Mesothelial cell of epicardium (in vitro differentiated cells): ENCODE measurements at places on chromosomes 1 and 21.

DNA sequence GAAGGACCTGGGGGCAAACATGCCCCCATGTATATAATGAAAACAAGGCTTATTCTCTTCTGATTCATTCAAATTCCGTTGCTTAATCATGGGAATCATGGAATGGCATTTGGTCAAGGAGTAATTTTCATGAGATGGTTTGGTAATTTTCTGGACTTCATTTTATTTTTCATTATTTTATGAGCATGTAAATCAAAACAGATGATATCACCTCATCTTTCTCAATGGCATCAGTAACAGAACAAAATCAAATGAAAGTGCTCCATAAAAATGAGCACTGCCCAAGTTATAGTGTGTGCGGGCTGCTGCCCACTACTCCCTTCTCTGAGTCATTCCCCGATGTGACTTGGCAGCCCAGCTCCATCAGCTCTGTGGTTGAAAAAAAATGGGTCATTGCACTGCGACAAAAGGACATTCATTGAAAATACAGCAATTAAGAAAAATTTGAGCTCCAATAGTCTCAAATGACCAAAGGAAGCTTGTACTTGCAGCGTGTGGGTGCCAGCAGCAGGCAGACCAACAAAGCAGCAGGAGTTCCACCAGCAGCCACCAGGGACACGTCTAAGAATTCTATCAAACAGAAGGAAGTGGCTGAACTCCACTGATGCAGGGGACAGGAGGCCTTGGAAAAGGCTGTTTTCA lies 84.3 kb upstream of the VAV3 start:
- no peak for DNase-seq

GRCh38 chr1:230750576-230750975 lies 3.4 kb downstream of the CAPN9 start:
- no peak for DNase-seq

- no peak for DNase-seq
Observed at GRCh38 chr1:212982430-212983152, 32.2 kb downstream of the VASH2 start.

- no peak for DNase-seq
Observed at GRCh38 chr1:29172415-29172939, 9.2 kb downstream of the SRSF4 start.

DNA sequence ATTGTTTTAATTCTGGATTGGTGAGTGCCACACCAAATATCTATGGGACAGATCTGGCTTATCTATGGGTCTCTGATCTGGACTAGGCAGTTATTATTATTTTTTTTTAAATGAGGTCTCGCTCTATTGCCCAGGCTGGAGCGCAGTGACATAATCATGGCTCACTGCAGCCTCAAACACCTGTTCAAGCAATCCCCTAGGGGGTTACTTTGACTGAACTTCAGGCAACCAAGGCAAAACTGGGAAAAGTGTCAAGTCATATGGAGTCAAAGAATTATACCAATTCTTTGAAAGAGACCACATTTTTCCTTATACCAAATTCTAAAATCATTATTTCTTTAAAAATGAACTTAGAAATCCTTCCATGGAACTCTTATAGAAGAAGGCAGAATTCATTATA lies 129.1 kb upstream of the HOOK1 start:
- DNase-seq = no peak

GRCh38 chr1:3674100-3675094 lies 22.1 kb downstream of the TP73 start:
- DNase-seq = no peak

DNA sequence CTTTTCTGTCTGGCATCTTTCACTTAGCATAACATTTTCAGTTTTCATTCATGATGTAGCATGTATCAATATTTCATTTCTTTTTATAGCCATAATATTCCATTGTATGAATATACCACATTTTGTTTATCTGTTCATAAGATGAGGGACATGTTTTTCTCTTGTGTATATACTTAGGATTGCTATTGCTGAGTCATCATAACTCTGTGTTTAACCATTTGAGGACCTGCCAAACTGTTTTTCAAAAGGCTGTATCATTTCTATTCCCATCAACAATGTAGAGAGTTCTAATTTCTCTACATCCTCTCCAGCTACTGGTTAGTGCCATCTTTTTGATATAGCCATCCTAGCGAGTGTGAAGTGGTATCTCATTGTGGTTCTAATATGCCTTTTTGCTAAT lies 26.2 kb downstream of the MPZL1 start:
- DNase-seq = no peak

DNA sequence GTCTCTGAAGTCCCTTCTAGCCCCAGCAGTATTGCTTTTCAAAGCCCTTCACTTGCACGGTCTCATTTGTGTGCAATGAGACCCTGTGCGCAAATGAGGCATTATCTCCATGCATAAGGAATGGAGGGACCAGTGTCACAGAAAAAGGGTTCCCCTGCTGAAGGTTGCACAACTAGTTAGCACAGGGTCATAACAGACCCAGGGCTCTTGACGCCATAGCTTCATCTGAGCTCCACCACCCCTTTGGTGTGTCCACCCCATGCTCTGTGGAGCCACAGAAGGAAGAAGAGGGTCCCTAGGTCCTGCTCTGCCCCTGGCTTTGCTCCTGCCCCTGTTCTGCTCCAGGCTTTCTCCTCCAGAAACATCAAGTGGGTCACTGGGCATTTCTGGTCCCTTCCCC lies 12.6 kb downstream of the SH2D2A start:
- DNase-seq = no peak

- DNase-seq = peak; percentile 29
Observed at GRCh38 chr1:30413111-30413440, 310.3 kb downstream of the MATN1 start.

- DNase-seq = no peak
Observed at GRCh38 chr1:243496187-243496646, 240.4 kb downstream of the SDCCAG8 start.

DNA sequence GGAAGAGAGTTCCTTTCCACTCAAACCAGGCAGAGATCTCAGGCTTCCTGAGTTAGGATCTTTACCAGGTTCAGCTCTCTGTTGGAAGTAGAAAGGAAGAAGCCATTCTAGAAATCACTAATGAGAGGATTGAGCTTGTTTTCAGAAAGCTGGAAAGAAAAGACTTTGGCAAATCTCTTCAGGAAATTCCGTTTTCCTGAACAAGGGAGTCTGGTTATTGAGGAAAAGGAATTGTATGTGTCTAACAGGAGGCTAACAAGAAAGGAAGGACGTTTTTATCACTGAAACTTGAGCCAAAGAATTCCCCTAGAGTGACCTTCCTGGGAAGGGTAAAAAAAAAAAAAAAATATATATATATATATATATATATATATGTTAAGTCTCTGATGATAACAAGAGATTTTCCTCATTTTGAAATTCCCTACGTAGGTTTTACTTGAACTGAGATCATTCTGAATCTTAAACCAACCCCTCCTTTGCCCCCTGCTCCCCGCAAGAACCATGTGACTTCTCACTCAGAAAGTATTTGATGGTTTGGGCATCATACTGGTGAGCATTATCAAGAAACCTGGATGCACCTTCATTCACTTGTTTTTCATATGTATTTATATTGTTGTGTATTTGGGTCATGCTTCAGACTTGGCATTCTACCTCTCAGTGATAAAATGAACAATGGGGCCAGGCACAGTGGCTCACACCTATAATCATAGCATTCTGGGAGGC lies 98.4 kb upstream of the BMP8A start:
- DNase-seq = no peak

DNA sequence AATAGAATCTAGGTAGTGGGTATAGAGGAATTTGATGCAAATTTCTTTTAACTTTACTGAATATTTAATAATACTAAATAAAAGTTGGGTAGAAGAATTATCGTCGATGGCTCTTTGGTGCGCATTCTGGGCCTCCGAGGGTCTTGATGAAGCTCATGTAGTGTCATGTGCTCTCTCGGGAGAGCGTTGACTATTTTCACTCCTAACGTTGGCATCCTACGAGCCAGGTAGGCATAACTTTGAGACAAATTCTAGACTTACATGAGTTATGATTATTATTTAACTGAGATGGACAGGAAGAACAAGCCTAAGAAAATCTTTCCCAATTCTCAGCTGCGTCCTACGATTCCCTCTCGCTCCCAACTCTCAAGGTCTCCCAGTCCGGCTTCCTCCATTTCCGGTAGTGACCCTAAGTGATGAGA lies 550 bp upstream of the PCAT6 start:
- no peak for DNase-seq

DNA sequence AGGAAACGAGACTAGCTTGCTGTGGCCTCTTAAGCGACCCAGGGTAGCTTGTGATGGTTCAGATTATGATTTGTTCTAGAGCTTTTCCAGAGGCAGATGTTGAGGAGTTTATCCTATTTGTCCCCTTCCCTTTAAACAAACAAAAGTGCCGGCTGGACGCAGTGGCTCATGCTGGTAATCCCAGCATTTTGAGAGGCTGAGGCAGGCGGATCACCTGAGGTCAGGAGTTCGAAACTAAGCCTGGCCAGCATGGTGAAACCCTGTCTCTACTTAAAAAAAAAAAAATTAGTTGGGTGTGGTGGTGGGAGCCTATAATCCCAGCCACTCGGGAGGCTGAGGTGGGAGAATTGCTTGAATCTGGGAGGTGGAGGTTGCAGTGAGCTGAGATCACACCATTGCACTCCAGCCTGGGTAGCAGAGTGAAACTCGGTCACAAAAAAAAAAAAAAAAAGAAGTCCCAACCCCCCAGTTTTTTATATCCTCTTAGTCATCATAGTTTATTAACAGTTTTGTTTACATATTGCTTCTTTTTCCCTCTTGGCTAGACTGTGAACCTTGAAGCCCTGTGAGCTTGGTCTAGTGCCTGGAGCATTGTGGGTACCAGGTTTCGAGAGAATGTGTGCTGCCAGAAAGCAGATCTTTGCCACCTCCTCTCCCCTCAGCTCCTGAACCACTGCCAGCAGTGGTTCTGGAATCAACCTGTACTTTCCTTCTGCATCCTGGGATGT lies 29.8 kb downstream of the MAPKAPK2 start:
- DNase-seq = no peak

GRCh38 chr1:56627636-56628039 lies 17.5 kb upstream of the PRKAA2 start:
- no peak for DNase-seq

DNA sequence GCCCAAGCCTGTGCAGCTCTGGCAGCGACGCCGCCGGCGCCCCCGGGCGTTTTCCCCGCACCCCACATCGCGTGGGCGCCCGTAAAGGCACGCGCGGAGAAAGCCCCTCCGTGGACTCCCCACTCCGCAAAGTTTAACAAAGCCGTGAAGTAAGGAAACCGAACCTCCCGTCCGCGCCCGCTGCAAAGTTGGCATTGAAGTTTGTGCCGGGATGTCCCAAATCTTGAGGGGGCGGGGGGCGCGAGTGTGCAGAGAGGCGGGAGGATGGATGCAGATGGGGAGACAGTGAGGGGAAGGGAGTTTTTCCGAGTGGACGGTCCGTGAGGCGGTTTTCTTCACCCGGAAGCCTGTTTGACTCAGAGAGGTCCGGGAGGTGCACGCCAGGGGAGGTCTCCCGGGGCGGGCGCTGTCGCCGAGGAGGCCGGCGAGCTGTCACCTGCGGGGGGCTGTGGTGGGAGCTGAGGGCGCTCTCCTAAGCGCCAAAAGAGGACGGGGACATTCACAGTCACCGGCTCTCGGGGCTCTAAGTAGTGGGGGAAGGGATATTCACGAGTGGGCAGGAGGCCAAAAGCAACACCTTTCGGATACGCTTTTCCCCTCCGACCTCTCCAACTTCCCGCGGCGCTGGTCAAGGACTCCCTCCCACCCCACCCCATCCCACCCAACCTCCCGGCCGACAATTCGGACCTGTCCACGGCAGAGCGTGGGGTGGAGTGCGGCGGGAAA lies 1.3 kb downstream of the WLS start:
- peak; percentile 21 for DNase-seq

DNA sequence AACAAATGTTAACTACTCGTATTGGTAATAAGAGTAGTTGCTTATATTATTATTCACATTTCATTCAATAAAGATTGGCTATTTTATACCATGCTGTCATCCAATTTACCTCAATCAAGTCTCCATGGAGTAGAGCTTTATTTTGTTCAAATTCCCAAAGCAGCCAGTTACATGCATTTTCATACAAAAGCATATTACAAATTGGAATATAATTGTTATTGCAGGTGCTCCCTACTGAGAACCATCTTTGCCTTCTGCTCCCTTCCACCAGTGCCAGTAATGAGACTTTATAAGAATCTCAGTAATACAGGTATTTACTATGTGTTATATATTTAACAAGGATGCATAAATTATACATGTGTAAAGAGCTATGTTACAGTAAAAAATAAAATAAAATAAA lies 54.2 kb downstream of the FOXJ3 start:
- DNase-seq = no peak

- no peak for DNase-seq
Observed at GRCh38 chr1:109901141-109901523, 9.5 kb upstream of the CSF1 start.
